Type B pancreatic cell (in vitro differentiated cells): ENCODE measurements at places on chromosomes 4 and X.

- no peak for DNase-seq
Measured at GRCh38 chr4:85898231-85898630, 423.3 kb downstream of the ARHGAP24 start.

DNA sequence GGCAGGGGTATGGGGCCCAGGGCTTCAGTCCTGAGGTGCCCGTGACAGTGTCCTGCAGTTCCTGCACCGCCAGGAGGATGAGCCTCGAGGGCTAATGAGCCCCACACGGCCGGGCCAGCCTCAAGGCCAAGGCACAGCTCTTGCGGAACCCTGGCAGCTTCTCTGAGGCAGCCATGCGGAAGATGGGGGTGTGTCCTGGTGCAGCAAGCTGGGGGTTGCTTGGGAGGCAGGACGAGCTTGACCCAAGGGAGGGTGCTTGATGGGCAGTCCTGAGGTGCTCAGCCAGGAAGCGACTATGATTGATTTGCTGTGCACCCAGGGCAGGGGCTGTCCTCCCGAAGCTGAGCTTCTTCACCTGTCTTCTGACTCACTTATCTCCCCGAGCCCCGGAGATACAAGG, 9.1 kb upstream of the FGFR3 start:
- no peak for DNase-seq

DNA sequence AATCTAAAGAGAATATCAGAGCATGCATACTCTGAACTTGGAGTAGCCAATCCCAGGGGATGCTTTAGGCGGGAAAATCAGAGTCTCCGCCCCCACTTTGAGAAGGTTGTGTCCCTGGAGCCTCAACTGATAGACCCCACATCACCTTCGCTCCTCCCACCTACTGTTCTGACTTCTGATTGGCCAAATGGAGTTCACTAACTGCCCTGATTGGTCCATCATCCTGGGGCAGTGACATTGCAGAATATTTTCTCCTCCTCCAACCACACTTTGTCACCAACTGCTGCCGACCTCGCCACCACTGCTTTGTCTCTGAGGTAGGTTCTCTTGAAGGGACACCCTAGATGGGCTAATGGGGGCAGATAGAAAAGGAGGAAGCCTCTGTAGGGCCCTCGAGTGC, 22.7 kb upstream of the SPACA5B start:
- no peak for DNase-seq

GRCh38 chrX:99522450-99522849, 887.6 kb downstream of the PCDH19 start:
- DNase-seq, result no peak

GRCh38 chrX:107323786-107324492, 117.5 kb downstream of the DNAAF6 start:
- no peak for DNase-seq

GRCh38 chr4:123997776-123998449, 601.3 kb downstream of the SPRY1 start:
- no peak for DNase-seq

GRCh38 chrX:73289039-73289438, 74.4 kb upstream of the NAP1L2 start:
- DNase-seq, result no peak

DNA sequence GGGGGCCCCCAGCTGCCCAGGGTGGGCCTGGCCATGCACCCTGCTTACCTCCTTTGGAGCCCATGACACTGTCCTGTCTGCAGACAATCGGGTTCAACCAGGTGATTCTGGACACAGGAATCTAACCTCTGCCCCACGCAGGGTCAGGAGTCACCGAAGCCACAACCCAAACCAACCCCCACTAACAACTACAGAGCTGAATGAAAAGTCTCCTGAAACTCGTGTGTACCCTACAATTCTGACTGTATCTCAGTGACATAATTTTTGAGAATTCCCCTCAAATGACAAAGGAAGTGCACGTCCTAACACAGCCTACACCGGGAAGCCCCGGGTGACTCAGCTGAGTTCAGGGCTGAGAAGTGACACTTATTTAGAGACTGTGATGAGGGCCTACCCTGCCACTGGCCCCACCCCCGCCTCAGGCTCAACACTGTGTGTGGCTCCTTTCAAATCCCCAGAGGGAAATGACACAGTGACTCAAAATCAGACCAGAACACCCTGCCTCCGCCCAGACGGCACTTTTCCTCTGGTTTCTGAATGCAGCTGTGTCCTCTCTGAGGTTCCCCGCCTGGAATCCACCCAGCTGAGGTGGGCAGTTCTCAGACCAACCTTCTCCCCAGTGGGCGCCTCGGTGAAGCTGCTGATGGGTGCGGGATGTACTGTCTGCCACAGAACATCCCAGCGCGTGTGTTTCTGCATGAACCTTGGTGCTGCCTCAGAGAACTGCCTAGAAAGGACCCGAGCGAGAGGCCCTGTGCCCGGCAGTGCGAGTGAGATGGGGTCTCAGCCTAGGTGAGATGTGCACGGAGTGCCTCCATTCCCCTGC, 9.9 kb downstream of the TNIP2 start:
- DNase-seq, result no peak

- no peak for DNase-seq
Measured at GRCh38 chr4:40258627-40259026, 61.8 kb downstream of the RHOH start.

GRCh38 chrX:3393581-3394111, 47.2 kb upstream of the MXRA5 start:
- no peak for DNase-seq

- DNase-seq, result no peak
Measured at GRCh38 chr4:182876427-182876826, 40.8 kb downstream of the DCTD start.

- no peak for DNase-seq
Measured at GRCh38 chrX:132860200-132860599, 98.2 kb downstream of the HS6ST2 start.

DNA sequence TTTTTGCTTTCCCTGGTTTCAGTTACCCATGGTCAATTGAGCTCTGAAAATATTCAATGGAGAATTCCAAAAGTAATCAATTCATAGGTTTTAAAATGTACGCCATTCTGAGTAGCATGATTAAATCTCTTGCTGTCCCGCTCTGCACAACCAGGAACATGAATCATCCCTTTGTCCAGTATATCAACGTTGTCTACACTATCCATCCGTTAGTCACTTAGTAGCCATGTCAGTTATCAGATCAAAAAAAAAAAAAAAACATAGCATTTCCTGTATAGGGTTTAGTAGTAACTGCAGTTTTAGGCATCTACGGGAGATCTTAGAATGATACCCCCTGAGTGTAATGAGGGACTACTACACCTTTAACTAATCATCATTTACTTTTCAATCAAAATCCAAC, 15.1 kb downstream of the LAMP2 start:
- no peak for DNase-seq

DNA sequence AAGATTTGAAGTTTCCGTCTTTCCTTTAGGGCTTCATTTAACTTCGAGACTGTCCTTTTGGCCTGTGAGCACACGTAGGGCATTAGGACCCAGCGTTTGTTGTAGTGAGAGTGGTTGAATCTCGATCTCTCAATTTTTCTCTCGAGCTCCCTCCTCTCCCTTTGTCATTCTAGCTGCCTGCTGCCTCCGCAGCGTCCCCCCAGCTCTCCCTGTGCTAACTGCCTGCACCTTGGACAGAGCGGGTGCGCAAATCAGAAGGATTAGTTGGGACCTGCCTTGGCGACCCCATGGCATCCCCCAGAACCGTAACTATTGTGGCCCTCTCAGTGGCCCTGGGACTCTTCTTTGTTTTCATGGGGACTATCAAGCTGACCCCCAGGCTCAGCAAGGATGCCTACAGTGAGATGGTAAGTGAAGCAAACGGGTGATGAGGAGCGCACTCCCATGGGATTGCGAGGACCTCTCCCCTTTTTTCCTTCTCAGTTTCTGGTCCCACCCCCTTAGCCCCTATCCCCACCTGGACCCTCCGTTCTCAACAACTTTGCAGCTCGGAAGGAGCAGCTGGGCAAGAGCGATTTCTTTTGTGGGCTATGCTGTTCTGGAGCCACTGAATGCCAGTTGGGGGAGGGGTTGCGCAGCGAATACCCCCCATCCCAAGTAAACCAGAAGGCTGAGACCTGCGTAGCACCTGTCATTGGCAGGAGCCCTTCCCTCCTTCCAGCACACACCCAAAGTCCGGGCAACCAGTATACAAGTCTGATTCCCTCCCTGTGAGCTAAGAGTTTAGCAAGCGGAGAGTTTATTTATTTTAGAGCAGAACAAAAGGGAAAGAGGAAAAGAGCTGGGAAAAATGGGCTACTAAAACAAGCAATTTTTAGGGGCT, at the start of gene TMEM35A:
TMEM35A (plus strand) TSS at position 164 of the 883 bp plus-strand sequence; CDS start at position 288, 124 bp downstream.
- DNase-seq, result no peak

DNA sequence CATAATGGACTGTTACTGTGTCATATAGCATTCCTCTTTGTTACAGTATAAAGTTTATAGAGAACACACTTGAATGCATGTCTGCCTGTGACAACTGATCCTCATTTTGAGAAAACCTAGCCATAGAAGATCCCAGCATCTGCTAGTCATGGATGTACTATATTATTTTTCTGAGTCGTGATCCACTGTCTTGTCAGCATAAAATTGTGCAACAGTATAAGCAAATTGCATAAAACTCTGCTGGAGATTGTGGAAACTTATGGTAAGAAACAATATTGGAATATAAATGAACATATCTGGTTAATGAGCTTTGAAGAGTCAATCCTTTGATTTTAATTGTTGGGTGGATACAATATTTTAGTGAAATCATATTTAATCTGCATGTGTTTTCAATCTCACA, 3.6 kb downstream of the NEIL3 start:
- no peak for DNase-seq

DNA sequence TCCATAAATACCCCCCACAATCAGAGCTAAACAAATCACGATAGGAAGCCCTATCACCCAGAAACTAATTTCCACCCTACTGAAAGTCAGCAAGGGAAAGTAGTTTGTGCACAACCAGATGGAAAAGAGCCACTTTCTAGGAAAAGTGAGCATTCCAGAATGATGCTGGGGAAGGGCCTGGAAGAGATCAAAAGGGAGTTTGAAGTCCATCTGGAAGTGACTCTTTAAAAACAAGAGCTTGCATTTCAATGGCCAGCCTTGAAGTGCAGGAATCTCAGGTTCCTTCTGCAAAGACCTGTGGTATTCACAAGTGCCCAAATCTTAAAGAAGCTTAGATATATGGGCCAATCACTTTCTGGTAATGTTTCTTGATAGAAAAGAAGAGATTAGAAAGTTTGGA, 97.0 kb upstream of the LDB2 start:
- DNase-seq, result no peak

DNA sequence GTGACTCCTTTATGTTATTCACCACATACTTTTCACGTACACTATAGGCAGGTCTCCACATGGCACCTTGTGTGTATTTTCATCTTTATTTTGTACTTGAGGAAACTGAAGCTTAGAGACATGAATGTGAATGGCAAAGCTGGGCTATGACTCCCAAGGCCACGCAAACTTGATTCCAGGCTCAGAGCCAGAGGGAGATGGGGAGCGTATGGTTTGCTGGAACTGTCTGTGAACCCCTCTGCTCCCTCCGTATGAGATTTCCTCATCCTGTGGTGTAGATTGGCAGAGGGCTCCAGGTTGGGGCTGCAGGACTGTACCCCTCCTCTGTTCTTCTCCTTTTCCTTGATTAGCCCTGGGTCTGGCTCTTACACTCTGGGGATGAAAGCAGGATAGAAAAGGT, 16.1 kb upstream of the STARD8 start:
- no peak for DNase-seq

DNA sequence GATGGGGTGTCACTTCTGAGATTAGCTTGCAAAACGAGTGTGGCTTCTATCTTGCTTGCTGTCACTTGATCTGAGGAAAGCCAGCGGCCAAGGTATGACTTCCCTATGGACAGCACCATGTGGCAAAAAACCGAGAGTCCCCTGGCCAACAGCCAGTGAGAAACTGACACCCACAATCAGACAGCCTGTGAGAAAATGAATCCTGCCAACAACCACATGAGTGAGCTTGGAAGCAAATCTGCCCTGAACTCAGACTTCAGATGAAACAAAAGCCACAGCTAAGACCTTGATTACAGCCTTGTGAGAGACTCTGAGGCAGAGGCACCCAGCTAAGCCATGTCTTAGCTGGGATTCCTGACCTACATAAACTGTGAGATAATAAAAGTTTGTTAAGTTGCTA, 45.5 kb downstream of the PPP1R2C start:
- no peak for DNase-seq

DNA sequence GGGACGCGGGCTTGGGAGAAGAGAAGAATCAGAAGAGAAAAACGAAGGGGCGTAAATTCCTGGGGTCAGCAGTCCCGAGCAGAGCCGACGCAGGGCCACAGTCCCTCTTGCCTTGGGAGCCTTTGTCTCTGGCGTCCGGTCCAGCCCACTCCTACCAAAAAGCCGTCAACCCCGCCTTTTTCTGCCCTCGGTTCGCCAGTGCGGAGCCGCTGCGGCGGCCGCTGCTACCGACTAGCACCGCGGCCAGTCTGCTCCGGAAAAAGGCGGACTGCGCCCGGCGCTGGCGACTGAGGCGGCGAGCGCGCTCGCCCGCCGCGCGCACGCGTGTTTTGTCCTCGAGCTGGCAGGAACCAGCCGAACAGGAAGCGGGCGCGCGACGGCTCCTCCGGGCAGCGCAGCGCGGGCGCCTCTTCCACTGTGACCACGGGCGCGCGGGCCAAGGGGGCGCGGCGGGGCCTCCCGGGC, 502 bp downstream of the HNRNPDL start:
- no peak for DNase-seq

- no peak for DNase-seq
Measured at GRCh38 chr4:31146366-31146765, 426.2 kb downstream of the PCDH7 start.

GRCh38 chr4:6681191-6681590, 12.5 kb upstream of the S100P start:
- DNase-seq, result no peak

- DNase-seq, result no peak
Measured at GRCh38 chrX:32483534-32484136, 727.7 kb downstream of the DMD start.

DNA sequence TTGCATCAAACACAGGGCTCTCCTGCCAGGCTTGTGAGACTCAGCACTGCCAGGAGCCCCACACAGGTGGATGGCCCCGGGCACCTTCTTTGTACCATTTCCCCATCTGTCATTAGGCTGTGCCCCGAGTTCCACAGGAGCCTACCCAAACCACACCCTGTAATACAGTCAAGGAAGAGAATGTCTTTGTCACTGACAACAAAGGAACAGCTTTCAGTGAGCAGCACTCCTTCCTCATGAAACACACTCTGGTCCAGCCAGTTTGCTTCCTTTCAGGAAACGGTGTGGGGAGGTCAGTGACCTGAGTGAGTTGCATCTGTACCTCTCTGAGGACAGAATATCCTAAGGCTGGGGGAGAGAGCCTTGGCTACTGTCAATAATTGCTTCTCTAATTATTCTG, 53.7 kb downstream of the LNX1 start:
- no peak for DNase-seq
